GM12878 (cell line): ENCODE measurements at places on chromosomes 16 and 17.

DNA sequence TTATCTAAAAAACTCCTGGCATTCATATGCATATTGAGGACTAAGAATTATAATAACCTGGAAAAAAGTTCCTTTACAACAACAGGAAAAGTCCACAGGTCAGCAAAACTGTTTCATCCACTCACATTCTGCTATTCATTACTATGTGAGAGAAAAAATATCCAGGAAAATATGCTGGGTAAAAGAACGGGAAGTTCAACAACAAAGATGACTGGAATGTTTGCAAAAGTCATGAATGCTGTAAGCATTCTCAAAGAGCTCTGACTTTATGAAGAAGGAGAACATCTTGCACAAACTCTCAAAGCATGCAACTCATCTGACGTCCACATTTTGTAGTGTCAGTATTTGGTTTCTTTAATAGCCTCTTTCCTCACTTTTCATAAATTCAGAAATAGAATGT, 56.9 kb upstream of the ALDH3A1 start:
- no peak for DNase-seq

DNA sequence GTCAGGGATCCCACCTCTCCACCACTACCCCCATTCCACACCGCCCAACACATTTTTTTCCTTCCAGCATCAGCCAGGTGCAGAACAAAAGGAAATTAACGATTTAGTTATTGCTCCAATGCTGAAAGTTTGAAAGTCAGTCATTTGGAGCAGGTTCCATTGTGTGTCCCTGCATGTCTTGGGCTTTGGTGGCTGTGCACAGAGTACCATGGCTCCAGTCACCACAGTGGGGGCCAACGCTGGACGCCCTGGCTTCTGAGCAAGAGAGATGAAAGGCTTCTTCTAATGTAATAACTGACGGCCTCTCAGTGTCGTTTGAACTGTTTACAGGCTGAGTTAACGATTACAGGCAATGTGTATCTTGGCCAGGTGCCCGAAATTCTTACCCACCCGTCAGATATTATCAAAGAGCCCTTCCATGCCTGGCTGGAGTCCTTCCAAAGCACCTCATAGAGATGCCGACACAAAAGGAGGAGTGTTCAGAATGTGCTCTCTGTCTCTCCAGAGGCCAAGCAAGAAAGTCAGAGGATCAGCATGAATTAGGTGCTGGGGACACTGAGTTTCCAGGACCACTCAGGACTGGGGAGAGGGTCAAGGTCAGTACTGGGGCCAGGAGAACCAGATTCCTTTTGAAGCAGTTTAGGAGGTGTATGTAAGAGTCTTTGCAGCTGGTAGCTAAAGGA, 25.9 kb downstream of the RNF43 start:
- no peak for DNase-seq

DNA sequence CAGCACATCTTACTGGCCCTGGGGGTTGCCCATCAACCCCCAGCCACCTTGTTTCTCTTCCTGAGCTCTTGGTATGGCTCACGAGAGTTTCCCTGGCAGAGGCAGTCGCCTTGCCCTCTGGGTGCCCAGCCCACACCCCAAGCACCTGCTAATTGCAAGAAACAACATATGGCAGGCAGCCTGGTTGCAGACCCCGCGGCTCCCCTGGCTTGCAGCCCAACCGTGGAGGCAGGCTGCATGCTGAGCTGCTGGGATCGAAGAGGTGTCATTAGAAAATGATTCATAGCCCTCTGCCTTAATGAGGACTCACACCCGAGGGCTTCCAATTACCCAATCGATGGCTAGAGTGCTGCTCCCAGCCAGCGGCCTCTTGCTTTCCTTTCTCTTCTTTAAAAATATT, 115.7 kb downstream of the TMEM114 start:
- DNase-seq, result no peak

GRCh38 chr16:50229149-50229726, 37.1 kb upstream of the ADCY7 start:
- no peak for DNase-seq

DNA sequence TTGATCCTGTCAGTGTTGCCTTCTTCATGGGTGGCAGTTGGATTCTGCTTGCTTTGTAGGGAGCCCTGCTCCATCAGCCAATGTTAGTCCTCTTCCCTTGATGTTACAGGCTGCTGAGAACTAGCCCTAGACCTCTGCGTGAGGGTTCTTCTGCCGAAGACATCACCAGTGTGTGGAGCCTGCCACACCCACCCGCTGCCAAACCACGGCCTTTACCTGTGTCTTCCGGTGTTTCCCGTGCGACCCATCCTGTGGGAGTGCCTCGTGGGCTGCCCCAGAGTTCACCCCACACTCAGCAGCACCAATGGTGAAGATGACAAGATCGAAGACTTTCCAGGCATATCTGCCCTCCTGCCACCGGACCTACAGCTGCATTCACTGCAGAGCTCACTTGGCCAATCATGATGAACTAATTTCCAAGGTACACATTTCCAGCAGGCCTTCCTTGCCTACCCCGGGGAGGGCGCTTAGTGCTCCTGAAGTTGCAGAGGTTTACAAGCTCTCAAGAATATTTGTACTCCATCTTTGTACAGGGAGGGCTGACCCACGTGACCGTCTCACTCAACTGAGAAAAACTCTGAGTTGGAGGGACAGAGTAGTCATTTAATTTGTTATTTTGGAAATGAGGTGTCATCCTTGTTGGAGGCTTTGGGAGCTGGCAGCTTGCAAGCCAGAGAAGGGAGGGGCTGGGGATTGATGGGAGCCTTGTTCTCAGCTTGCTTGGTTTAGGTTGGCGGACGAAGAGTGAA, 21.8 kb downstream of the YPEL2 start:
- no peak for DNase-seq

GRCh38 chr17:79087428-79088143, 13.0 kb downstream of the ENGASE start:
- no peak for DNase-seq

DNA sequence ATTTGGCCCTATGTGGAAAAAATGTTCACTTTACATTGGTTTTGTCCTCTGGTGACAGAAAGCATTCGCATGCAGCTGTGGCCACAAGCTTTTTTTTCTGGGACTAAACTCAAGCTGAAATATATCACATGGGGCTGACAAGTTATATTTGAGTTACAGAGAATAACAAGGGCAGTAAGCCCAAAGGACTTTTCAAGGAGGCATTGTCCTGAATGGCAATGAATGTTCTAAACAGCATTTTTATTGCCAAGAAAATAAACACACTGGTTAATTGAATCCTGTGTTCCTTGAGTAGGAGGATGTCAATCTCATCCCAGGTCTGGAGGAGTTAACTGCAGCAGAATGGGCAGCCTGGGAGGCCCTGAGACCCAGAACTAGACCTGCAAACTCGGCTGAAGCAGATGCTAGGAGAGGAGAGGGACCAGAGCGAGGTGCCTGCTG, 114.5 kb downstream of the COPRS start:
- no peak for DNase-seq

DNA sequence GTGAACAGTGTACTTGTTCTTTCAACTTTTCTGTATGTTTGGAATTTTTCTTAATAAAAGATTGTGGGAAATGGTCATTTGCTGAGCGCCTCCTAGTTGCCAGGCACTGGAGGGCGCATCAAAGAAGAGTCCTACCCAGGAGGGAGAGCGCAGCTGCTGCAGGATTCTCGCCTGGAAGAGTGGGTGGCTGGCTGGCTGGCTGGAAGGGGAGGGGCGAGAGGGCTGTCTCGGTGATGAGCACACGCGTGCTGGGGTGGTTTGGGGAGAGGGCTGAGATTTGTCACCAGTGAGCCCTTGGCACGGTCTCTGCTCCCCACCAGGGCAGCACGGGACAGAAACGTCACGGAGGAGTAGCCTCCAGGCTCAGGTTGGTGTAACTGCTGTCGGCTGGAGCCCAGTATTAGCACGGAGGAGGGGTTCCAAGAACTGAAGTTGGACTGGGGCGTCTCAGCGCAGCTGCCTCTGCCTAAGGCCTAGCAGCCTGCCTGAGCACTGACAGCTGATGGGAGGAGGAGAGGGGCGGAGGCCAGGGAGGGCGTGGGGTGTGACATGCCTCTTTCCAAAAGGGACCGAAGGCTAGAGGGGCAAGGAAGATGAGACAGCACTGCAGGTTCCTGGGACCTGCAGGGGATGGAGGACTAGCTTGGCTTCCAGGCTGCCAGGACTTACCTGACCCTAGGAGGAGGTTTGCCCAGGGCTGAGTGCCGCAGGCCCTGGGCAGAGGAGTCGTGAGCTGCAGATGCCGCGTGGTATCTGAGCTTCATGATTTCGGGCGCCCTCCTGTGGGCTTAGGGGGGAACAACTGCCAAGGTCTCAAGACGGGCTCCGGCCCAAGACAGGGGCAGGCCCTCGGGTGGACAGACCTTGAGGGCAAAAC, 5.7 kb downstream of the LDHD start:
- DNase-seq, result peak; percentile 62

- DNase-seq, result no peak
Observed at GRCh38 chr16:82340531-82340930, 170.5 kb upstream of the MPHOSPH6 start.

GRCh38 chr16:56635441-56635967, 3.0 kb upstream of the MT1A start:
- DNase-seq, result no peak

DNA sequence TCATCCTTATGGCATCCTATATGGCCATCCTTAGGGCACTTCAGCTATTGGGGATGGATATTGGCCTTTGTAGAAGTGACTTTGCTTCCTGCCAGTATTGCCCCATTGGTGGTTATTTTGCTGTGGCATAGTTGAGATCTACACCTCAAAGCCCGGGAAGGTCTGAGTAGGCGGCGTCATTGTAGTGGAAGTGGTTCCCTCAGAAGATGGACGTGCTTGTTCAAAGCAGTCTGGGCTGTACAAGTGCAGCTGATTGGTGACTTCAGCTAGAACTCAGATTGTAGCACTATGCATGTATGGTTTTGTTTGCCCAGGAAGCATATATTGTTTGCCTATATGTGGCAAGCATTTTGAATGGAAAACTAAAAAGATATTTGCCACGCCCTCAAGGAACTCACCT, 83.2 kb downstream of the TMC6 start:
- no peak for DNase-seq

GRCh38 chr17:45371414-45372324, 54.8 kb upstream of the MAP3K14 start:
- DNase-seq, result no peak

DNA sequence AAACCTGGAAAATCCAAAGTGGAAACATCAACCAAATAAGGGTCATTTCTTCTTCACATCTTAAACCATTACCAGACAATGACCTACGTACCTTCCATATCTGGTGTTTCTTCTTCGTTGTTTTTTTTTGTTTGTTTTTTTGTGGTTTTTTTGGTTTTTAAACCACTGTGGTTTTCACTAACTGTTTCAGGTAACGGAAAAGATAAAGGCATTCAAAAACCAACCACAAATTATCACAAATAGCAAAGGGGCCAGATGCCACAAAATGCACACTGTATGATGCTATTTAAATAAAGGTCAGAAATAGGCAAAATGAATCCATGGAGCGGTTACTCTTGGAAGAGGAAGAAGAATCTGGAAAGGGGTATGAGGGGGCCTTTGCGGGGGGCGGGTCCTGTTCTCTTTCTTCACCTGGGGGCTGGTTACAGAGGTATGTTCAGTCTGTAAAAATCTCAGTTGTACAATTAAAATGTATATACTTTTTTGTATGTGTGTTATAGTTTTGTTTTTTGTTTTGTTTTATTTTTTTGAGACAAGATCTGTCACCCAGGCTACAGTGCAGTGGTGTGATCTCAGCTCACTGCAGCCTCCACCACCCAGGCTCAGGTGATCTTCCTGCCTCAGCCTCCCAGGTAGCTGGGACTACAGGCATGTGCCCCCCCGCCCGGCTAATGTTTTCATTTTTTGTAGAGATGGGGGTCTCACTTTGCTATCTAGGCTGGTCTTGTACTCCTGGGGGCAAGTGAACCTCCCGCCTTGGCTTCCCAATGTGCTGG, 29.6 kb downstream of the LITAF start:
- DNase-seq, result no peak

GRCh38 chr16:55643161-55643970, 12.4 kb upstream of the SLC6A2 start:
- DNase-seq, result no peak

- no peak for DNase-seq
Observed at GRCh38 chr16:13672196-13672595, 247.8 kb upstream of the ERCC4 start.

DNA sequence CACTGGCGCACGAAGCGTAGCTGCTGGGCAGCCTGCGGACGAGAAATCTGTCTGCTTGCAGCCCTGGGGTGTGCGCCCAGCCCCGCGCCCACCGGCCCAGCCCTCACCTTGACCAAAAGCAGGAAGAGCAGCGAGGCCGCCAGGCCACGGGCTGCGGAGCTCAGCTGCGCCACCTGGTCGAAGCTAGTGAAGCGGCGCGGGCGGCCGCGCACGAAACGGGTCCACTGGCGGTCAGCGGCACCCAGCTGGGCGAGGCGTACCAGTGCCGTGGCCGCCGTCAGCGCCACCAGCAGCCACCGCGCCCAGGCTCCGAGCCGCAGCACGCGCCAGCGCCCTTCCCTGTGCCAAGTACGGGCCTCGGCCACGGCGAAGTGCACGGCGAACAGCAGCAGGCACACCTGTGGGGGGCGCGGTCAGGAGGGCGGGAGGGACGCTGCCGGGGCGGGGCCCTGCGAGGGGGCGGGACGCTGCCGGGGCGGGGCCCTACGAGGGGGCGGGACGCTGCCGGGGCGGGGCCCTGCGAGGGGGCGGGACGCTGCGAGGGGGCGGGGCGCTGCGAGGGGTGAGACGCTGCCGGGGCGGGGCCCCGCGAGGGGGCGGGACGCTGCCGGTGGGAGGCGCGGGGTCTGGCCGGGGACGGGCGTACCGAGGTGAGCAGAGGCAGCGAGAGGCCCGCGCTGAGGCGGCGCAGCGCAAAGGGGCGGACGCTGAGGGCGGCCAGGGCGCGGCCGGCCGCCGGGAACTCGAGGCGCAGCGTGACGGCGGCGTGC, 43.2 kb downstream of the TSC2 start:
- DNase-seq, result no peak

- no peak for DNase-seq
Observed at GRCh38 chr16:12917653-12918052, 16.3 kb downstream of the SHISA9 start.
